Mesothelial cell of epicardium (in vitro differentiated cells): ENCODE measurements at places on chromosomes 12 and 14.

GRCh38 chr12:105226219-105226618 is 9.8 kb downstream of the APPL2 start:
- no peak for DNase-seq

DNA sequence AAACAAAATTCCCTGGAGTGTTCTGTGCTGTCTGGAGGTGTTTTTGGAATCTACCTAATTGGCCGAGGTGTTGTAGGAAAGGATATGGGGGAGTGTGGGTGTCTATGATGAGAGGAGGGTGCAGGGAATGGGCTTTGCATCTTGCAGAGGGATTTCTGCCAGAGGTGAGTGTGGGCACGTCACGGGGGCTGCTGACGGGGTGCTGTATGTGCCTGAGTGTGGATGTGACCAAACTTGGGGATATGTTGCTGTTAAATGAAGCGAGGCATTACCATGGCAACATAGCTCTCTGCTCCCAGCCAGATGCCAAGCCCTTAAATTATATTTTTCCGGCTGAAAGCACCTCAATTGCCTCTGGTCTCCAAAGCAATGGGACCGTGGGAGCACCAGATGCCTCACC is 44.3 kb upstream of the SPTLC2 start:
- no peak for DNase-seq

GRCh38 chr14:88322504-88323085 is 474 bp downstream of the KCNK10 start:
- DNase-seq: no peak

DNA sequence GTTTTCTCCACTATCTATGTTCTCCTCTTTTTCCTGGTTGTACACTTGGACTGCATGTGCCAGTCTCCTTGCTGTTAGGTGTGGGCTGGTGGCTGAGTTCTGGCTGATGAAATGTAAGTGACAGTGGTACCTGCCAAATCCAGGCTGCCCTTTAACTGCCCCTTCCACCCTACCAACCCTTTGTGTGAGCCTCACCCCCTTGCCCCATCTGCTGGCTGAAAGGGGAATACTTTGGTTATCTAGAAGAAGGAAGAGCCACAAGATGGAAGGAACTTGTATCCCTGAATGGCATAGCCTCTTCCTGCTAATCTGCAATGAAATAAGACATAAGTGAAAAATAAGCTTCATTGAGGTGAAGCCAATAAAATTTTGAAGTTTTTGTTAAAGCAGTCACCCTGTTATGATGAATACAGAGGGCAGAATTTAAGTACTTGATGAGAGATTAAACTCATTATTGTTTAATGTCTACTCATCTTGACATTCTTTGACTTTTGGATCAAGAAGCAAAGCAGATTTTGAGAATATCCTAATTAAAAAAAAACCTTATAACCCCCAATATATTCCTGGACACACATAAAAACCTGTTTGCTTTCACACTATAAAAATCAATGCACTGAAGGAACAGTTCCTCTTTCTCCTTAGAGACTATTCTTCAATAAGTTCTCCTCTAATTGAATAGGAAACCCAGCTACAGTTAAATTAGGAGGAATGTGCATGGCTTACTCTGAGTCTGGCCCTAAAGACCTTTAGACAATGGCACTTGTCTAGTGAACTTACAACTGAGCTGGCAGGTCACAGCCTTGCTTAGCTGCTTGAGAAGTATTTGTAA is 262.6 kb upstream of the BTG1 start:
- DNase-seq: no peak

DNA sequence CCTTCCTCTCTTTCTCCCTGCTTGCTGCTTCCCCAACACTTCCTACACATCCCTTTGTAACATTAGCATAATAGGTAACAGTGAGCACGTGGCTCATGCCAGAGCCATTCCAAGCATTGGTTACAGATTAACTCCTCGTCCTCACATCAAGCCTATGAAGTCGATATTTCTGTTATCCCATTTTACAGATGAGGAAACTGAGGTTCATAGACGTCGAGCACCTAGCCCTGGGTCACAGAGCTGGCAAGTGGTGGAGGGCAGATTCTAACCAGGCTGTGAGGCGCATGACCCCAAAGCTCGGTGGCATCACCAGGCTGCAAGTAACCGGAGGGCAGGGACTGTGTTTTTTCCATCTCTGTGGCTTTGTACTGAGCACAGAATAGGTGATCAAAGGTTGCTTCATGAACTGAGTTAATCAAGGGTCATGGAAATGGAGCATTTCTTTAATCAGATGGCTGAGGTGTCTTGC is 5.7 kb upstream of the SERPINA1 start:
- DNase-seq: no peak

DNA sequence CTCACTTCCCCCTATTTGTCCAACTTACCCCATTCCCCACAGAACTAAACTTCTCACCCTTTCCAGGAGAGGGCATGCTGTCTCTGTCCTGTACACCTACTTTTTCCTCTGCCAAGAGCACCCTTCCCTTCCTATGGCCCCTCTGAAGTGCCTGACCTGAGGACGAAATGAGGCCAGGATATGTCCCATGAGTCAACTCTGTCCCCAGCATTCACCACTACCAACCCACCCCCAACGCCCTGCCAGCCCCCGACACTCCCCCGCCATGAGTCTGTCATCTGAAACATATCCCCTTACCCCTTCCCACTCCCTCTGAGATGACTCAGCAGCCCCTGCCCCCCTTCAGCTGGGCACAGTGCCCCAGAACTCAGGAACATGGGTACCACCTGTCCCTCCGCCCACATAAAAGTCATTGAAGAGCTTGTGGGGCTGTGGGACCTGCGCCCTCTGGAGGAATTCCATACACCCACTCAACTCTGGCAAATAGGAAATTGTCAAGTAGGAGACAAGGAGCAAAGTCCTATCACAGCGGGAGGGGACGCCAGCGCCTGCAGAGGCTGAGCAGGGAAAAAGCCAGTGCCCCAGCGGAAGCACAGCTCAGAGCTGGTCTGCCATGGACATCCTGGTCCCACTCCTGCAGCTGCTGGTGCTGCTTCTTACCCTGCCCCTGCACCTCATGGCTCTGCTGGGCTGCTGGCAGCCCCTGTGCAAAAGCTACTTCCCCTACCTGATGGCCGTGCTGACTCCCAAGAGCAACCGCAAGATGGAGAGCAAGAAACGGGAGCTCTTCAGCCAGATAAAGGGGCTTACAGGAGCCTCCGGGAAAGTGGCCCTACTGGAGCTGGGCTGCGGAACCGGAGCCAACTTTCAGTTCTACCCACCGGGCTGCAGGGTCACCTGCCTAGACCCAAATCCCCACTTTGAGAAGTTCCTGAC is 26.3 kb downstream of the ITGA7 start:
- no peak for DNase-seq

DNA sequence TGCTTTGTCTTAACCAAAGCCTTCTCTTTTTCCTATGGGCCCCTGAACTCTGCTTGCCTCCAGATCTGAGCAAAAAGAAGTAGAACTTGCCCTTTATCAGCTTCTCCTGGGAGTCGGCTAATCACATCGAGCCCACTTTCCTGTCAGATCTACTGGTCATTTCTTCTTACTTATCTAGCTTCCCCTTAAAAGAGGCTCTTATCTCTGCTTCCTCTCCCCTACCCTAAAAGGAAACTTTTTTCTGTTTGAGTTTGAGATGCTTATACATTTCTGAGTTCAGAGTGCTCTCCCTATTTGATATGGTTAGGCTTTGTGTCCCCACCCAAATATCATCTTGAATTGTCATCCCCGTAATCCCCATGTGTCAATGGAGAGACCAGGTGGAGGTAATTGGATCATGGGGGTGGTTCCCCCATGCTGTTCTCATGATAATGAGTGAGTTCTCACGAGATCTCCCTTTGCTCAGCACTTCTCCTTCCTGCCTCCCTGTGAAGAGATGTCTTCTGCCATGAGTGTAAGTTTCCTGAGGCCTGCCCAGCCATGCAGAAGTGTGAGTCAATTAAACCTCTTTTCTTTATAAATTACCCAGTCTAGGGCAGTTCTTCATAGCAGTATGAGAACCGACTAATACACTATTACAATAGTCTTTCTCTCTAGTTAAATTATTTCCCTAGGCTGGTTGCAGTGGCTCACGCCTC is 114.7 kb upstream of the AMN1 start:
- no peak for DNase-seq
